ENCODE measurements at places on chromosomes 2 and 18.

DNA sequence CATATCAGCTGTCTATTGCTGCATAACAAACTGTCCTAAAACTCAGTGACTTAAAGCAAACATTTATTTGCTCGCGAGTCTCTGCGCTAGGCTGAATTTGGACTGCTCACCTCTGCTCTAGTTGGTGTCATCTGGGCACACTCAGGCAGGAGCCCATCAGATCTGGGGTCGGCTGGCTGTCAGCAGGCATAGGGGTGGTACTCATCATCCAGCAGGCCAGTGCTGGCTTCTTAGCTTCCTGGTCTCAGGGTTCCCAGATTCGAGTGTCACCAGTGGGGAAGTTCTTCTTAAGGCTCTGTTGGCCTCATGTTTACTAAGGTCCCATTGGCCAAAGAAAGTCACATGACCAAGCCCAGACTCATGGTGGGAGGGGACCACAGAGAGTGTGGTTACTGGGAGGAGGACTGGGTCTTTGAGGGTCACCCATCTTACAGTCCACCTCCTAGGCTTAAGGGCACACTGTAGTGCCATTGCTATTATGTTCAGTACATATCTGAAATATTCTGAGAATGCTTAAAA, 71.6 kb upstream of the ATG16L1 start:
- no peak for DNase-seq

DNA sequence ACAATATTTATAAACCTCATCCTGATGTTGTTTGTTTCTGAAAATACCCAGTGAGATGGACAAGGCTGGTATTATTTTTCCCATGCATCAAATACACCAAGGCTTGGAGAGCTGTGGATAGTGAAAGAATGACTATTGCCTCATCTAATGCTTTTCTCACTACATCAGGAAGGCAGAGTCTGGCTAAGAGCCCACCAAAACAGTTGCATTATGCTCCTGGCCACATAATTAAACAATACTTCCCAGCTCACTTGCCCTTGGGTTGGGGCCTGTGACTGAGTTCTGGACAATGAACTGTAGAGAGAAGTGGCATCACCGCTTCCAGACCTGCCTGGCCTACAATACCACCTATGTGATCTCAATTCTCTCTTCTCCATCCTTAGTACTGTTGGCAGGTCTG, 46.4 kb upstream of the REEP1 start:
- DNase-seq, result no peak

DNA sequence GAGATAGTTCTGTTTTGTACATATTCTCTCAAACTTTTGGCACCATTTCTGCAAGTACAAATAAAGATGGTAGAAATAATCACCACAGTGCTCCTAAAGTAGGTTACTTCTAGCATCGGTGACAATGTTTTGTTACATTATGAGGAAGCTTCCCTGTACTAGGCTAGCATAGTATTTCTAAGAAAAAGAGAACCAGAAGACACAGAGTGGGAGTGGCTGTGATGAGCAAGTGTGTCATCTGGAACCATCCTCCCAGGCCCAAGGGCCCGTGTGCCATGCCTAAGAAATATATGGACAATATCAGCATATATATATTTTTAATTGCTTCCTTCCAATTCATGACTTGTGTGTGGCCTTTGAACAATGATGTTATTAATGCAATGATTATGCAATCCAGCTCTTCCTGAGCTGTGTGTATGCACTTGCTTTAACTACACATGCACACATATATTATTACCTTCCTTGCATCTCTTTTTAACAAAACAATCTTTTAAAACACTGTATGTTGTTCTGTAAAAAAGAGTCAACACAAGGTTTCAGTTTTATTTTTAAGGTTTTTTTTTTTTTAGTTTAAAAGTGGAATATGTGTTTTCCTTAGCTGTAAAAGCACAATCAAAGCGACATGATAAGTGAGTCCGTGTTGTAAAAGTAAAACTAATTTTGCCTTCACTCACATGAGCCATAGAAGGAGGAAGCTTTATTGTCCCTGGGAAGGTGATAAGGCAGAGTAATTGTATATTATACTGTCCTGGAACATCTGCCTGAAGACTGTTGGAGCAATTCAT, 303.9 kb downstream of the ZNF407 start:
- DNase-seq, result no peak

- DNase-seq, result no peak
Measured at GRCh38 chr2:227280895-227281294, 44.2 kb upstream of the MFF start.

GRCh38 chr2:10441948-10442347, 6.2 kb downstream of the ODC1 start:
- DNase-seq, result no peak

All from activated T-helper 1 cell treated with anti-CD3 and anti-CD28 coated beads, Interleukin-12 subunit alpha, Interleukin-12 subunit beta, Interleukin-2, Interleukin-4 antibody, amounts not matched to agents 30 ng/mL and 10 ng/mL and 1 ng/mL, durations not matched to agents 14 hours and 24 hours and 36 hours (primary cell).